ENCODE measurements at places on chromosomes 1 and 21.
A peak's percentile ranks its signal among the peaks of the same experiment; 100 is the strongest.

DNA sequence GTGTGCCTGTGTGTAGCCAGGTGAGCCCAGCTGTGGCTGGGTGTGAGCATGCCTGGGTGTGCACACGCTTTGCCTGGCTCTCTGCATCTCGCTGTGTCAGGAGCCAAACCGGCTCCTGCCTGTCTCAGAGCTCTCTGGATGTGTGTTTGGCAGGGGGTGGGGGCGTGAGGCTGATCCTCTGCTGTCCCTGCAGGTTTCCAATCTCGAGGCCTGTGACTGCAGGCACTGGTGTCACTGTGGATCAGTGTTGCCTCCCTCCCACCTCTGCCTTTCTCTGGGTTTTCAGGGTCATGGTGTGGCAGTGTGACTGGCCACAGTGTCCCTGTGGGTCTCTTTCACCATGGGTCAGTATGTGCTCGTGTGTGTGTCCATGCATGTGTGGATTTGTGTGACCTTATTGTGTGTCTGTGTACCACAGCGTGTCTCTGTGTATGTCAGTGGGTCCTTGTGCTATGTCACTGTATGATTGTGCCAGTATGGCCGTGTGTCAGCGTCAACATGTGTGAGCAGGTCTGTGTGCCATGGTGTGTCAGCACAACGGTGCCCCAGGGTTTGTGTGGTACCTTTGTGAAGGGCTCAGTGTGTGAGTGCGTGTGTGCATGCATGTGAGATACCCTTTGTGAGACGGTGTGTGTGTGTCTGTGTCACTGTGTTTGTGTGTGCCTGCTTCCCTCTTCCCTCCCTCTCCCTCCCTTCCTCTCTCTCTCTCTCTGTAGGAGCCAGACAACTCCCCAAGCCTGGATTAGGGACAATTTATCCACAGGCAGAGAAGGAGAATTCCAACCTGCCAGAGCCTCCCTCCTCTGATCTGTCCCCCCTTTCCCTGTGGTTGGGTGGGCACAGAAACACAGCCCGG lies 43.4 kb downstream of the AHDC1 start:
- DNase-seq = no peak

- no peak for DNase-seq
Measured at GRCh38 chr1:220344745-220345144, 72.5 kb upstream of the RAB3GAP2 start.

DNA sequence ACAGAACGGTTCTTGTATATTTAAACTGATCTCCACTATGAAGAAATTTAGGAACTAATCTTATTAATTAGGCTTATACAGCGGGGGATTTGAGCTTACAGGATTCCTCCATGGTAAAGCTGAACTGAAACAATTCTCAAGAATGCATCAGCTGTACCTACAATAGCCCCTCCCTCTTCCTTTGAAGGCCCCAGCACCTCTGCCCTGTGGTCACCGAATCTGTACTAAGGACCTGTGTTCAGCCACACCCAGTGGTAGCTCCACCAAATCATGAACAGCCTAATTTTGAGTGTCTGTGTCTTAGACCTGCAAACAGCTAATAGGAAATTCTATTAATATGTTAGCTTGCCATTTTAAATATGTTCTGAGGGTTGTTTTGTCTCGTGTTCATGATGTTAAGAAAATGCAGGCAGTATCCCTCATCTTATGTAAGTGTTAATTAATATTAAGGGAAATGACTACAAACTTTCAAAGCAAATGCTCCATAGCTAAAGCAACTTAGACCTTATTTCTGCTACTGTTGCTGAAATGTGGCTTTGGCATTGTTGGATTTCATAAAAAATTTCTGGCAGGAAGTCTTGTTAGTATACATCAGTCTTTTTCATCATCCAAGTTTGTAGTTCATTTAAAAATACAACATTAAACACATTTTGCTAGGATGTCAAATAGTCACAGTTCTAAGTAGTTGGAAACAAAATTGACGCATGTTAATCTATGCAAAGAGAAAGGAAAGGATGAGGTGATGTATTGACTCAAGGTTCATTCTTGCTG lies 147.2 kb downstream of the NR5A2 start:
- DNase-seq = no peak

GRCh38 chr1:205001162-205001561 lies 41.9 kb upstream of the CNTN2 start:
- no peak for DNase-seq

DNA sequence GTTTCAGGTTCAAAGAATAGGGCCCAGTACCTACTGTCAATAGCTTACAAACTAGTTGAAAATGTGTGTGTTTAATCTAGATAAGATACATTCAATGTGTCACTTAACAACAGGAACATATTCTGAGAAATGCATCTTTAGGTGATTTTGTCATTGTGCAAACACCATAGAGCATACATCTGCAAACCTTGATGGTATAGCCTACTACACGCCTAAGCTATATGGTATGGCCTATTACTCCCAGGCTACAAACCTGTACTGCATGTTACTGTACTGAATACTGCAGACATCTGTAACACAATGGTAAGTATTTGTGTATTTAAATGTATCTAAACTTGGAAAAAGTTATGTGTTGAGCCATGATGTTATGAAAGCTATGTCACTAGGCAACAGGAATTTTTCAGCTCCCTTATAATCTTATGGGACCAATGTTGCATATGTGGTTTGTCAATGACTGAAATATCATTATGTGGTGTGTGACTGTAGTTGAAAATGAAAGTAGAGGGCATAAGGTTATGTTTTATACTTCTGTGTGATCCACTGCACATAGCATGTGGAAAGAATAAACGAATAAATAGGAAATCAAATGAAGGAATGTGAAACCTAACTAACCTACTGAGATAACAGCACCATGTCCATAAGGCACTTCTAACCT lies 129.0 kb upstream of the CAMK1G start:
- no peak for DNase-seq

DNA sequence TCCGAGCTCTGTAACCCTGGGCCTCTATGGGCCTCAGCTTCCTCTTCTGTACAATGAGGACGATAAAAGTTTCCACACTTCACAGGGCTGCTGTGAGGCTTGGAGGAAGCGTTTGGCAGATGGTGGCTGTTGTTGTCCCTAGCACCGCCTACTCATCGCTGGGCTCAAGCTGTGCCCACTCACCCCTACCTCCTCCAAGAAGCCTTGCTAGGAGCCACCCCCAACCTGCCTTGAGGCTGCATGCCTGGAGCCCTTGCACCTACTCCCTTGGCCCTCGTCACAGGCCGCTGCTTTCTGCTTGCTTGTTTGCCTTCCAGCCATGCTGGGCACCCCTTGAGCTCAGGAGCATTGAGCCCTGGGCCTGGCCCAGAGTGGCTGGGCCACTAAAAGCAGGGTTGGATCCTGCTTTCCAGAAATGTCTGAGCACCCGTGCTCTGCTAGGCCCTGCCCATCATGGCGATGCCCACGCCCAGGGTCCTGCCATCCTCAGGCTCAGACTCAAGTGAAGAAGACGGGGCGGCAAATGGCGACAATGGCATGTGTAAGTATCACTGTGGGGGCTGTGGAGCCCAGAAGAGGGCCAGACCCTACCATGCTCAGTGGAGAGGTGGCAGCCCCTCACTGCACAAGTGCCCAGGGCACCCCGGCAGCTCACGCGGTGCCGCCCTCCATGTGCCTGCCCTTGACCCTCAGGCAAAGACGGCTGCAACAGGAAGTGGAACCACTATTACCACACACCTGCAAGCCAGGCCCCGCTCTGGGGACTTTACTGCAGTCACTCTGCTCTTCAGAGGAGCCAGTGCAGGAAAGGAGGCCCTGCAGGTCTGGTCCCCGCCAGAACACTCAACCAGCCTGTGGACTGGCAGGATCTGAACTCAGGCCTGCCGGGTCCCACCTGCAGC lies 9.5 kb downstream of the SH3BGRL3 start:
- no peak for DNase-seq

DNA sequence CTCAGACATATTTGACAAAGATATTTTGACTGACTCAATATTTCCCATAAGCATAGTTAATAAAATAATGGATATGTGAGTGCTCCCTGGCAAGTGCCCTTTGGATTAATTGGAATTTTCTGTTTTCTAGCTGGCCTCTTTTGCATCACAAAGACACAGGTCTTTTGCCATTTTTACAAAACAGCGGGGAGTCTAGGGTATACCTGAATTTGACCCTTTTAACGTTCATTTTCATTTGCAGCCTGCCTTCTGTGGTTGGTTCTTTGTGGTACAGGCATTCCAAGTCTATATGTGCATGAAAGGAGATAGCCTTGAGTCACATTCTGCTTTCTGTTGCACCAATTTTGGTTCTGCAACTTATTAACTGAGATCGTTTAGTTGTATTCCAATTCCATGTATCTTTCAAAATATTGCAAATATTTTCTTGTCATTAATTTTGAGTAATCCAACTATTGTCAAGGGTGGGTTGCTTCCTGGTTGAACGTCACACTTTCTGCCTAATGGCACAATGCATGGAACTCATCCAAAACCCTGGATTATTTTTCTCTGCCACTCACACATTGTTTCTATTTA lies 171.7 kb downstream of the CRB1 start:
- DNase-seq = no peak

DNA sequence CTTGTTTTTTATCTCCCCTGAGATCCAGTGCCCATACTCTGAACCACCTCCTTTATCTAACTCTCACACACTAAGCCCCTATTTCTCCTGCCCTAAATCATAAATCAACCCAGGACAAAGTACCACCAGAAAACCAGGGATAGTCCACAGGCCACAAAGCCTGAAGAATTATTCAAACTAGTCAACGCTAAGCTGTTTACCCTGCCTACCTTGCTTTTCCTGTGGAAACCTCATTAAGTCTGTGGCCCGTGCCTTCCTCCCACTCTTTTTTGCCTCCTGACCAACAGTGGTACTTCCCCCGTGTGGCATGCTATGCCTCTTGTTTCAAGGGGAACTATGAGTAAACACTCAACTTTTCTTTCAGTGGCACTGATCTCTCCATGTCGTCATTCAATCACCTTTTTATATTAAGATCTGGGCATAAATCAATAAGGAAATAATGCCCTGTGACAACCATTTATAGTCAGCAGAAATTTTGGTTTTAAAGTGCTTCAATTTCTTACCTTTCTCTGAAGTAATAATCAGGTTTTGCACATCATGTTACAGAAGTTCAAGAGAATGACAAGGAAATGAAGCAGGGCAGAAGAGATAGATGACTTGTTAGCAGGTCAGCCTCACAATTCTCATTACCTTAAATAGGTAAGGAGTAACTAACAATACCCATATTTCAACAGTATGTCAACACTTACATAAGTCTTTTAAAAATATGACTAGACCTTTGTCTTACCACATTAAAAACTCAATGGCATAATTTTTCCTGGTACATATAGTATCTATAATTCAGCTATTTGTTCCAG lies 32.1 kb downstream of the EYA3 start:
- DNase-seq = peak; percentile 37

GRCh38 chr1:244405856-244406255 lies 45.9 kb downstream of the ADSS2 start:
- DNase-seq = no peak

GRCh38 chr21:34691390-34692032 lies 22.7 kb downstream of the CLIC6 start:
- DNase-seq = no peak

GRCh38 chr1:202592146-202592545 lies 118.1 kb downstream of the SYT2 start:
- no peak for DNase-seq

DNA sequence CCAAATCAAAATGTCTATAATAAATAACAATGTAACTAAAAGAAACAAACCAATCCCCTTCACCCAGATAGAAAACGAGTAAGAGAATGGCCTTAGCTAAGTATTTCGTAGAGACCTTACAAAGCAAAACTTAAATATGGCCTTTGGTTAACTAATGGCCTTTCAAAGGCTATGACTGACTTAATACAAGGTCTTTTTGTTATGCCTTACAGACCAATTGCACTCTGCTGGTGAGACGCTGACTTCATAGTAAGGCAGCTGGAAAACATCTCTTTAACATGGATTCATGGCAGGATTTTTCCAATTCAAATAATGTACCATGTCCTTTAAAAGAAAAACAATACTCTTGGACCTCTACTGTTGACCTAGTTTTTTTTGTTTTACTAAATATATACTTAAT lies 15.8 kb upstream of the TBCE start:
- no peak for DNase-seq

DNA sequence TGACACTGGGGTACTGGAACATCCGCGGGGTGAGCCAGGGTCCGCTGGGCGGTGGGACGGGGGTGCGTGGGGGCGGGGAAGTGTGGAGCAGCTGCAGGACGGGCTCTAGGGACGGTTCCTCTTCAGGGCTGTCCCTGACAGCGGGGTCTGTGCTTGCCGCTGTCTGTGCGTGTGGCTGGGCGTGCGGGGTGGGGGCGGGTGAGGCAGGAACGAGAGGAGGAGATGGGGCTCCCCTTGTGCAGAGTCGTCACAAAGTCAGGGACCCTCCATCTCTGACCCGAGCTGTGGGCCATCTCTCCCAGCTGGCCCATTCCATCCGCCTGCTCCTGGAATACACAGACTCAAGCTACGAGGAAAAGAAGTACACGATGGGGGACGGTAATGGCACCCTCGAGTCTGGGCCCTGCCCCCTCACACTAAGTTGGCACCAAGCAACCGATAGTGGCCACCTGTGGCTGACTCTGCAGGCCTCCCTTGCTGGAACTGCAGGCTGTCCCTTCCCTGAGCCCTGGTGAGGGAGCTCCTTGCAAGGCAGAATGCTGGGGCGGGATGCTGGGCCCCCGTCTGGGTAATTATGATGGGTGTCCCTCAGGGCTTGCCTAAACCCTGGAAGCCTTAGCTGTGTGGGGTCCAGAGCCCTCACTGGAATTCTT lies 392 bp downstream of the GSTM2 start:
- no peak for DNase-seq

GRCh38 chr1:16073490-16074119 lies at the start of gene FAM131C:
Gene FAM131C (minus strand): TSS chr1:16073651. CDS start chr1:16073442, 209 bp downstream.
- DNase-seq = no peak

DNA sequence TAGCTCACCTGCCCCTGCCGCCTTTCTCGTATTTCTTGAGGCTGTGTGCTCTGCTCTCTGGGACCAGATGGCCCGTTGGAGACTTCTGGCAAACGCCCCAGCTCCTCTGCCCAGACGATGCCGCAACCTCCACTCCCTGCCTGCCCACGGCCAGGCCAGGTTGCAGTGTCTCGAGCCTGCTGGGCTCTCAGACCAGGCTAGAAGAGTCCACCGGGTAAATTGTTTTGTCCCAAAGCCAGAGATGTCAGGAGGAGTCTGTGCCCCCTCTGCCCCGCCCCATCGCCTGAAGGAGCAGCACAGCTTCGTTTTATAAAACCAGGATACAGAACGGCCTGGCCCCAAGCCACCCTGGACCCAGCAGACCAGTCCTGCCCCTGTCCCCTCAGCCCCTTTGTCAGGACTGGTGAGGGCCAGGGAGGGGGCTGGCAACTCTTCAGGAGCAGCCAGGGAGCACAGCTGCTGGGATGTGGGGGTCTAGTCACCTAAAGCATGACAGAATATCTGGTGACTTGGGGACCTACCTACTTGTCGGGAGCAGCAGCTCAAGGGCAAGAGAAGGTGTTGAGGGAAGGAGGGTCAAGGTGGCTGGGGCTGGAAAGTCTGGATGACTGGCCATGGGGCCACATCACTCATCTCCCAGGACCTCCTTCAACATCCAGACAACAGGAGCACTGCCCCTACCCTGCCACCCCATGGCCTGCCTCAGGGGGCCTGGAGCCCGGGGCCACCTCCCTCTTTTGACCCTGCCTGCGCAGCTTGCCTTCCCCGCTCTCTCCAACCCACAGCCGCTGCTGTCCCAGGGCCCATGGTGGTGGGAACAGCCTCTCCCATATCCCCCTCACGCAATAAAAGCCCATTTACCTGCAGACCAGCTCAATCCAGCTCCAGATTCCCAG lies 33.9 kb upstream of the LBR start:
- no peak for DNase-seq

- no peak for DNase-seq
Measured at GRCh38 chr1:212207822-212208520, 77.2 kb upstream of the PPP2R5A start.

GRCh38 chr1:43431676-43432075 lies 22.1 kb downstream of the HYI start:
- DNase-seq = no peak
